NCI-H1417 (cell line): ENCODE measurements at places on chromosomes 11 and 22.
A peak's percentile ranks its signal among the peaks of the same experiment; 100 is the strongest.

- DNase-seq = peak; percentile 56
Measured at GRCh38 chr11:27347359-27348339, 15.4 kb downstream of the CCDC34 start.

- DNase-seq = no peak
Measured at GRCh38 chr22:50091092-50091768, 1.4 kb downstream of the MOV10L1 start.

DNA sequence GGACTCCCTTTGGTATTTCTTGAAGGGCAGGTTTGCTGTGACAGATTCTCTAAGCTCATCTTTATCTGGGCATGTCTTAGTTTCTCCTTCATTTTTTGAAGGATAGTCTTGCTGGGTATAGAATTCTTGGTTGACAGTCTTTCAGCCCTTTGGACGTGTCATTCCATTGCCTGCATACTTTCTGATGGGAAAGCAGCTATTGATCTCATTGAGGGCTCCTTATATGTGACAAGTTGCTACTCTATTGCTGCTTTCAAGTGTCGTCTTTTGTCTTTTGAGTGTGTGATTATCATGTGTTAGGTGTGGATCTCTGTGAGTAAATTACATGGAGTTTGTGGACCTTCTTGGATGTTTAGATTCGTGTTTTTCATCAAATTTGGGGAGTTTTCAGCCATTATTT, 21.9 kb downstream of the IGHMBP2 start:
- DNase-seq = no peak

DNA sequence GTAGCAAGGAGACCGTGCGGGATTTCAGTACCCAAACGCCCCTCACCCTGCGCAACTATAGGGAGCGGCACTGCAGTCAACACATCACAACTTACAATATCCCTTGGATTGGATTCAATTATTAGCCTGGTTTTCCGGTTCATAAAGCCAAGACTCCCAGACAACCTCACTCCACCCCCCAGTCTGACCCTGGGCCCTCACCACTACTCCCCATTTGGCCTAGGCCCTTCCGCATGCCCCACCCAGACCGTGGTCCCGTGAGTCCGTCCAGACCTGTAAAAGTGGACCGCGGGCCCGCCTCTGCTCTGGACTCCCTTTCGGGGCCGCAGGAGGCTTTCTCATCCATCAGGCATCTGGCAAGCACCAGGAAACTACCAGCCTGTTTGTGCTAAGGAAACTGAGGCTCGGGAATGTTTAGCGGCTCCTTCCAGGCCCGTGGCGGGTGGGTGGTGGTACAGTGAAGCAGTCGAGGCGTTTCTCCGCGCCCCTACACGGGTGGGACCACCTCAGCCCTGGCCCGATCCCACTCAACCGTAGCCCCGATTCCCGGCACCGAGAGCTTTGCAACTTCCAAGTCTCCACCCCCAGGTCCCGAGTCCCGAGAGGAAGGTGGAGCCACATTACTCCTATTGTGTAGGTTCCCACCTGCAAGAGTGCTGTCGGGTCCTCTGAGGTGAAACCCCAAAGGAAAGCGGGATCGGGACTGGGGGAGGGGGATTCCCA, 679 bp upstream of the DPP3 start:
- peak; percentile 81 for DNase-seq

GRCh38 chr11:125410091-125410490, 86.0 kb downstream of the FEZ1 start:
- DNase-seq = no peak

DNA sequence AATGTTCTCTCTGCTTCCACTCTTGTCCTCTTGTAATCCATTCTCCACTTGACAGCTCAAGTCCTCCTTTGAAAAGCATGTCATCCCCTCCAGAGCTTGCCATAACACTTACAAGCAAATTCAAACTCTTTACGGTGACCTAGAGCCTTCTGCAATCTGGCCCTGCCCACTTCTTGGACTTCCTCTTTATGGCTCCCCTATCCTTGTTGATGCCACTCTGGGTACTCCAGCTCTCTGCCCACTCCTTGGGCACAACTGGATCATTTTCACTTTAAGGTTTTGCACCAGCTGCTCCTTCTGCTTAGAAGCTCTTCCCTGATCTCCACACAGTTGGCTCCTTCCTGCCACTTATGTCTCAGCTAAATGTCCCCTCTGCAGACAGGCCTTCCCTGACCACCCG, 217.9 kb downstream of the DSCAML1 start:
- no peak for DNase-seq

DNA sequence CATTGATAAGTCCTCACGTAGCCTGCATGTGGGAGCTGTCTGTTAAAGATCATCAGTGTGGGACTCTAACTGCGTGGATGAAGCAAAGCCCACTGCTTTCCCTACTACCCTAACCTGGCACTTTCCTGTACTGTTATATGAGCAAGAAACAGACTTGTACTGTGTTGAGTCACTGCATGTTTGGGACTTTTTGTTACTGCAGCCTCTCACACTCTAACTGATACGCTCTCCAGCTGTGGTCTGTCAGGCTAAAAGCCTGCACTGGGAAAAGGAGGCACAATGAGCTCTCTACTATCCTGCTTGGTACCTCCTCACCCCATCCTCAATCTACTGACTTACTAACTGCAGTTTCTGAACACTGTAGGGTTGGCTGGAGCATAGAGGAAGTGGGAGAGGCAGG, 93.7 kb upstream of the PLET1 start:
- no peak for DNase-seq

DNA sequence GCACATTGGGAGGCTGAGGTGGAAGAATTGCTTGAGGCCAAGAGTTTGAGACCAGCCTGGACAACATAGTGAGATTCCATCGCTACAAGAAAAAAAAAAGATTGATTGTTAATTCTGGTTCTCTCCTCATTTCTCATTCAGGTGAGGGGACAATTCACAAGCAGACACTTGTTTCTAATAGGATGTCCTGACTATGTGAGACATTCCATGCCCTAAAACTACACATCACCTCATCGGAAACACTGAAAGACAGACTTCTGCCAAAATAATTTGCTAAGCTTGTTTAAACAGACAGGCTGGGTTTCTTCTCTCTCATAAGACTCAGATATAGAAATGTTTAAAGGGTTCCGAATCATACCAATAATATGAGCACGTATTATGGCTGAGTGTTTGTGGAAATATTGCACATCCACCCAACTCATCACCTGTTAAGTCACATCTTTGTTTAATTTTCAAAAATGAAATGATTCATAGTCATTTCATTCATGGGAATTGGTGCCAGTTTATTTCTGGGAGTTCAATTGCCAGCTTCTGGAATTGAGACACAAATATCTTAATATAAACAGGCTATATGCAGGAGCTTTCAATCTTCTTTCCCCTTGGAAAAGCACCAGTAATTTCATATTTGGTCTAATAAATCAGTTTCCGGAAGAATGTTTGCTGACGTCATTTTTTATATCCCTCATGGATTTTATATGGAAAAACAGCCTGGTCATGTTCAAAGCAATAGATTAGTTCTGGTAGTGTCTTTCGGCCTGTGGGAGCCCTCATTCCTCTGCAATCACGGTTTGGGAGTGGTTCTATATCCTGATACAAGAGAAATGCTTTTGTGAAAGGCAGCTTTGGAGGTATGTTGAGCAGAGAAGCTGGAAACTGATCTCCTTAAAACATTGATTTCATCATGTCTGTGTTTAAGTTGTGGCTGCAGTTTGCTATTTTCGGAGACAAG, 87.0 kb downstream of the BDNF start:
- no peak for DNase-seq

DNA sequence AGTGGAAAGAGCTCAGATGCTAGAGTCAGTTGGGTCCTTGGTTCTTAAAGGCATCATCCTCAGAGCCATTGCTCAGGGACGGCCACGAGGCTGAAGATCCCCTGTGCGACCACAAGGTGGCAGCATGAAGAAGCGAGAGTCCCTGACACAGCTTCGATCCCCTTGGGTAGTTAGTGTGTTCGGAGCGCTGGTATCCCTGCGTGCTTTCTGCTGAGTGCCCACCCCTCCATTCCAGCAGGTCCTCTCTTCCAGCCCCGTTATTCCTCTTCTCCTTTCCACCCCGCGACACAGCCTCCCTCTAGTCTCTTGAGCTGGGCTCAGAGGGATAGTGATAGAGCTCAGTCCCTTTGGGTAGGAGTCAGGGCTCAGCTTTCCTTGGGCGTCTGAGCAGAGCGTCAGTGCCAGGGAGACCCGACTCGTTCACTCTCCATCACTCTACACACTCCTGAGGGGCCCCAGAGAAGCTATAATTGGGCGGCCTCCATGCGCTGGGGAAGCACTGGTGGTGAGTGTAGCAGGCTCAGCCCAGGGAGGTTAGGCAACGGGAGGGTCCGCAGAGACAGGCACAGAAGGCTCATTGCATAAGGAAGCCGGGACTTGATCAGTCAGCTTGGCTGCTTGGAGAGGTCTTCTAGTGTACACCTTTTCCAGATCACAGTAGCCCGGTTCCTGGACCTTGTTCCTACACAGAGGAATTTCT, at the start of gene OR51D1:
Gene OR51D1, plus strand, starts transcription at position 516 of the 700 bp plus-strand sequence. CDS start 2,314 bp downstream, outside the sequence.
- DNase-seq = peak; percentile 67

GRCh38 chr11:96338910-96339705, 3.9 kb downstream of the MAML2 start:
- DNase-seq = no peak

GRCh38 chr11:15958910-15959309, 397.4 kb downstream of the SOX6 start:
- DNase-seq = no peak

- DNase-seq = no peak
Measured at GRCh38 chr11:73916435-73916834, 34.4 kb upstream of the DNAJB13 start.

DNA sequence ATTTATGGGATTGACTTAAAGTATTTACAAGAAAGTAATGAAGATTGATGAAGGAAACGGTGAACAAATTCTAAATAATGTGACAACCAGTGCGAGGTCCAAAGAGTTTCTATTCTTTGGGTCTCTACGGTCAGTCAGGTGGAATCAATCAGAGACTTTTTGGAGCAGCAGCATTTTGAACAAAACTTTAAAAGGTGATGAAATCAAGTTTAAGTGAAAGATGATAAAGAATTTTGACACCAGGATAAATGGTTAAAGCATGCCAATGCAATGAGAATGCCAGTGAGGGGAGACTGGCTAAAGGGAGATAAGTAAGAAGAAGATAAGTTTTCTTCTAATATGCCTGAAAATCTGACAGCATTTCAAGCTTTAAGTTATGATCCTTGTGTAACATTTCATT, 67.9 kb downstream of the DCUN1D5 start:
- no peak for DNase-seq

- no peak for DNase-seq
Measured at GRCh38 chr22:37822079-37822833, 926 bp upstream of the GALR3 start.

DNA sequence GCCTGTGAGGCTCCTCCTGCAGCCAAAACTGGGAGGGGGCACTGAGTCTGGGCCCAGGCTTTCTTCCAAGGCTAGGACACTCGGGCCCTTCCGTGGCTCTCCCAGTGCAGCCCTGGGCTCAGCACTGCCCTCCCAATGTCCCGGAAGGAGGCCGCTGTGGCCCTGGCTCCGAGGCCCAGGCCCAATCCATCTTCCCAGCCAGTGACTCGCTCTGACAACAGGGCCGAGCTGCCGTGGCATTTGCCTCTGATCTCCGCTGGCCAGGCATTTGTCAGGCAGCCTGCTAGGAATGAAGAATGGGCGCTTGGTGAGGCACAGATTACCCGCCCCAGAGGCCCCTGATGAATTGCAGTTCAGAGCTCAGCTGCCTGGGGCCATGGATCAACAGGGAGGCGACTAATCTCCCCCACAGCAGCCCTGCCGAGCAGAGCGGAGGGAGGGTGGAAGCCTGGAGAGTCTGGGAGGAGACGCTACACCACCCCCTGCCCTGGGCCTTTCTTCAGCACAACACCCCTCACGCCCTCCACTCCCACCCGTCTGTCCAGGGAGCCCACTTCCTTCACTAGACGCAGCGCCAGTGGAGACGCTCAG, 8.3 kb downstream of the FXYD2 start:
- peak; percentile 82 for DNase-seq

DNA sequence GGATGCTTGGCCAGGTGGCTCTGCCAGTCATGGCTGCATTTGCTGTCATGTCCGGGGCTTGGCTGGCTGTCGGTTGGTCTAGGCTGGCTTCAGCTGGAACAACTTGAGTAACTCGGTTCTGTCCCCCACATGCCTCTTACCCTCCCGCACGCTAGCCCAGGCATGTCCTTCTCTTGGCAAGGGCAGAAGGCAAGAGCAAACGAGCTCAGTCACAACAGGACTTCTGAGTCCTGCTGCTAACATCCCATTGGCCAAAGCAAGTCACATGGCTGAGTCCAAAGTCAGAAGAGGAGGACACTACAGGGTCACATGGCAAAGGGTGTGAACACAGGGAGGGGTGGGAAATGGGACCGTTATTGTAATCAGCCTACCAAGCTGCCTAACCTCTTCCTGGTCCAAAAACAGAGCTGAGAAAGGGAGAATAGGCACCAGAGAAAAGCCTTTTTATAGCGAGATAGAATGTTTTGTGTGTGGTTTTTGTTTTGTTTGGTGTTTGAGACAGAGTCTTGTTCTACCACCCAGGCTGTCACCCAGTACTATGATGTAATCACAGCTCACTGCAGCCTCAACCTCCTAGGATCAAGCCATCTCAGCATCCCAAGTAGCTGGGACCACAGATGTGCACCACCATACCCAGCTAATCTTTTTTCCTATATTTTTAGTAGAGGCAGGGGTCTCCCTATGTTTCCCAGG, 81.9 kb downstream of the MN1 start:
- DNase-seq = no peak

- no peak for DNase-seq
Measured at GRCh38 chr11:12577725-12578644, 96.2 kb upstream of the TEAD1 start.

- no peak for DNase-seq
Measured at GRCh38 chr11:133898770-133899115, 53.4 kb upstream of the SPATA19 start.

DNA sequence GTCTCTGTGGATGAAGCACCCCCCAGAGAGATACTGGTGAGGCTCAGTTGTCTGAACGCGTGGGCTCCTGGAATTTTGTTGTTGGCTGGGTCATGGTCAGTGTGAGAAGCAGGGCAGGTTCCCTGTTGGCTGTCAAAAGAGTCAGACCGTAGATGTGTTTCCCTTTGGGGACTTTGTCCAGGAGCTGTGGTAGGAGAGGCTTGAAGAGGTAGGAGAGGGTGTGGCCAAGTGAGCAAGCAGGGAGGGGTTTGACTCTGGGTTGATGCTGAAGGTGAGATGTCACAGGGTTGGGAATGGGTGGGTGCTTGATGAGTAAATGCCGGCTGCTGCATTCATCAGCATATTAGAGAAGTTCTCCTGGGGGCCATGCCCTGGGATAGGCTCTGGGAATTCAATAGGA, 803.2 kb downstream of the TBC1D22A start:
- no peak for DNase-seq

- DNase-seq = no peak
Measured at GRCh38 chr11:67256477-67257135, 9.7 kb upstream of the GRK2 start.

DNA sequence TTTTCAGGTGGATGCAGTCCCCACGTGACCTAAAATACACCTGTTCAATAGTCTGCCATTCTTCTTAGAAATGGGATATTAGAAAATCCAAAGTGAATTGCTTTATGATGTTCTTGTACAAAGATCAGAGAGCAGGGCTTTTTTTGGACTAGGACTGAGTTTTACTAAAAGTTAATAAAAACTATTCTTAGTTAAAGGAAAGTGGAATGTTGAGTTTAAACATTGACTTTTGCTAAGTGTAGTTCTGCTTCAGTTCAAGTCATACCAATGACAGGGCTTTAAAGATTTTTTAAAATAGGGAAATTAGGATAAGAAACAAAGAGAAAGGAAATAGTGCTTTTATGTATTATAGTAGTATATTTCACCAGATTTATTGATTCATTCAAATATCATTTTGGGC, at the start of gene SLC22A24:
Gene SLC22A24, minus strand, starts transcription at position 101 of the 400 bp plus-strand sequence. CDS start 442 bp downstream, outside the sequence.
- DNase-seq = no peak

GRCh38 chr22:37165940-37166674, 16.4 kb upstream of the IL2RB start:
- no peak for DNase-seq

GRCh38 chr11:18100926-18101656, 4.8 kb downstream of the SAAL1 start:
- DNase-seq = no peak
